Right renal cortex interstitium (tissue), 3 donors: ENCODE measurements at places on chromosomes 16 and 17.

GRCh38 chr17:48636177-48637018 is 10.2 kb upstream of the HOXB9 start:
- no peak for DNase-seq

GRCh38 chr17:76050538-76051467 is 21.5 kb downstream of the SRP68 start:
- no peak for DNase-seq

- DNase-seq = no peak
Observed at GRCh38 chr16:5479926-5480325, 382.3 kb upstream of the EEF2KMT start.

- no peak for DNase-seq
Observed at GRCh38 chr17:59067756-59068155, 38.9 kb downstream of the TRIM37 start.
